Activated naive CD8-positive, alpha-beta T cell treated with anti-CD3 and anti-CD28 coated beads, Interleukin-2, amount 10 ng/mL, durations not matched to agents 7 days and 5 days (primary cell): ENCODE measurements at places on chromosomes 16 and 17. TPM values are rescaled to one million over a fixed set of nuclear protein-coding genes. Genes with fewer than 3 reads are reported as not detected.

The CHST4 gene
- total RNA-seq = not detected

The NQO1 gene
- 14.5 TPM for total RNA-seq

The APOBR gene
- 23.9 TPM for total RNA-seq

The MRPL38 gene
- total RNA-seq = 119 TPM

The EPX gene
- not detected for total RNA-seq

The CCL1 gene
- not detected for total RNA-seq

The SCGB1C2 gene
- not detected for total RNA-seq

The TNFRSF13B gene
- not detected for total RNA-seq

The KRT20 gene
- total RNA-seq = not detected

- DNase-seq = no peak
- H3K27me3 ChIP-seq = peaks cover 19% of the 10 kb centered on the region
- peaks cover 3% of the 10 kb centered on the region for H3K4me1 ChIP-seq
- H3K4me3 ChIP-seq = no peak overlapping the region
- H3K27ac ChIP-seq = no peak overlapping the region
- no peaks in the 10 kb centered on the region for H3K36me3 ChIP-seq
Observed at GRCh38 chr17:56744721-56745120, 89.0 kb downstream of the C17orf67 start.

GRCh38 chr16:49051576-49051975 is 230.1 kb downstream of the CBLN1 start:
- H3K4me3 ChIP-seq = no peak overlapping the region
- no peak for DNase-seq
- no peaks in the 10 kb centered on the region for H3K36me3 ChIP-seq
- no peak overlapping the region for H3K27ac ChIP-seq

GRCh38 chr17:72342061-72342460 is 221.2 kb downstream of the SOX9 start:
- no peaks in the 10 kb centered on the region for H3K36me3 ChIP-seq
- H3K27me3 ChIP-seq = no peaks in the 10 kb centered on the region
- no peaks in the 10 kb centered on the region for H3K4me1 ChIP-seq

- H3K27me3 ChIP-seq = peaks cover 29% of the 10 kb centered on the region
- H3K4me3 ChIP-seq = no peak overlapping the region
- peaks cover 2% of the 10 kb centered on the region for H3K4me1 ChIP-seq
- no peak for DNase-seq
- no peak overlapping the region for H3K27ac ChIP-seq
- no peaks in the 10 kb centered on the region for H3K36me3 ChIP-seq
Observed at GRCh38 chr16:48810803-48811453, 200.9 kb upstream of the N4BP1 start.

DNA sequence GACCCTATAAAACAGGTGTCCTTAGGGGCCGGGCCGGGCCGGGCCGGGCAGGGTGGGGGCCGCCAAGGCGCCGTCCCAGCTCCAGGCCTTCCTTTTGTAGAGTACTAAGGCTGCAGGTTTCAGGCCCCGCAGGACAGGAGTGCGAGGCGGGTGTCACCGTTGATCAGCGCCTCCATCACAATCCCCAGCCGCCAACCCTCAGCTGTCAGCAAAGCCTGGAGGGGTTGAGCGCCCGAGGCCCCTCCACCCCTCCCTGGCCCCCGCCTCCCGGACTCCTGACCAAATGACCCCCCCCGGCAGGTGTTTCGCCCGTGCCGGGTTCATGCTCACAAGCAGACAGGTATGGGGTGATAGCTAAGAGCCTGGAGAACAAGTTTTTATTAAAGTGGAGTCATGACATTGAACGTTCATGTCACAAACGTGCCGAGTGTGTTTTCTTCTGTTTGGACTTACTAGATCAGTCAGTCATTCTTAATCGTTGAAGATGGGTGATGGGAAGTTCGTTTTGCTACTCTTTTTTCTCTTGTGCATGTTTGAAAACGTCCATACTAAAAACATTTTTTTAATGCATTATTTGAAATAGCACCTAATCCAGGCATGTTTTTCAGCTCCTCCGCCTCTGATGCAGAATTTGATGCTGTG is 534 bp downstream of the ARL2BP start:
- H3K4me3 ChIP-seq = peak overlapping the region; percentile 93
- H3K27me3 ChIP-seq = no peaks in the 10 kb centered on the region
- no peak for DNase-seq

DNA sequence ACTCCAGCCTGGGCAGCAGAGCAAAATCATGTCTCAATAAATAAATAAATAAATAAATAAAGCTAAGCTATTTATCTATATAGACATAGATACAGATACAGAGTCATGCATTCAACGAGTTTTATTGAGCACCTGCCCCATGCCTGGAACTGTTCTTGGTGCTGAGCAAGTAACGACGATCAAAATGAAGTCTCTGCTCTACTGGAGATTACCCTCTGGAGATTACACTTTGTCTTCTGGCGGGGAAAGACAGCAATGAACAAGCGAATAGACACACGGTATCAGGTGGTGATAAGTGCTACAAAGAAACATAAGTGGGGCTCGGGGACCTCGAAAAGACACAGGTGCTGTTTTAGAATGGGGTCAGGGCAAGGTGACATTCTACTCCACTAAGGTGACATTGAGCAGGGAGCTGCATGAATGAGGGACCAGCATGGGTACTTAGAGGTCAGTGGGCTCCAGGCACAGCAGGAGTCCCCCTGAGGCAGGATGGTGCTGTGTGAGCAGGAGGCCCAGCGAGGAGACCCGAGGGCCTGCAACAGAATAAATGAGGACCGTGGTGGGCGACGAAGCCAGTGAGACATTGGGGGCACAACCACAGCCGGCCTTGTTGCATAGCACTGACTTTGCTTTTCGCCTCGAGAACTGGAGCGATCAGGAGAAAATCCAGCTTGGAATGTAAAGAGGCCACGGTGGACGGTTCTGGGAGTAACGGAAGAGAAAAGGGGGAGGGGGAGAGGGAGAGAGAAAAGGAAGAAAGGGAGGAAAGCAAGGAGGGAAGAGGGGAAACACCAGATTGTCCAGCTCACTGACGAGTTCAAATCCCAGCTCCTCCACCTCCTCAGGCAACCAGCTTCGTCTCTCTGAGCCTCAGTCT is 42.4 kb upstream of the MEAK7 start:
- peak overlapping the region; percentile 87 for H3K4me3 ChIP-seq
- no peaks in the 10 kb centered on the region for H3K27me3 ChIP-seq

DNA sequence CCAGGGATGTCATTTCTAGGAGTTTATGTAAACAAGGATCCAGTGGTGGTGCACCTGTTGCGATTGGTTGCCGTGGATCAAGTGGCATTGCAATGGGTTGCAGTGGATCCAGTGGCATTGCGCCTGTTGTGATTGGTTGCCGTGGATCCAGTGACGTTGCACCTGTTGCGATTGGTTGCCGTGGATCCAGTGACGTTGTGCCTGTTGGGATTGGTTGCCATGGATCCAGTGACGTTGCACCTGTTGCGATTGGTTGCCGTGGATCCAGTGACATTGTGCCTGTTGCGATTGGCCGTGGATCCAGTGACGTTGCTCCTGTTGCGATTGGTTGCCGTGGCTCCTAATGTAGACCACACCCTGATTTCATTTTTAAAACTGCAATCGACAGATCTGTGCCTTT is 56.2 kb upstream of the CRISPLD2 start:
- H3K27me3 ChIP-seq = no peaks in the 10 kb centered on the region
- H3K36me3 ChIP-seq = peaks cover 31% of the 10 kb centered on the region
- no peak overlapping the region for H3K4me3 ChIP-seq
- H3K4me1 ChIP-seq = peaks cover 32% of the 10 kb centered on the region
- H3K27ac ChIP-seq = no peak overlapping the region

GRCh38 chr17:35161281-35161761 is 13.7 kb downstream of the UNC45B start:
- peaks cover 36% of the 10 kb centered on the region for H3K4me1 ChIP-seq
- H3K27me3 ChIP-seq = no peaks in the 10 kb centered on the region
- no peak for DNase-seq
- peak overlapping the region; percentile 85 for H3K27ac ChIP-seq
- peaks cover 7% of the 10 kb centered on the region for H3K36me3 ChIP-seq

DNA sequence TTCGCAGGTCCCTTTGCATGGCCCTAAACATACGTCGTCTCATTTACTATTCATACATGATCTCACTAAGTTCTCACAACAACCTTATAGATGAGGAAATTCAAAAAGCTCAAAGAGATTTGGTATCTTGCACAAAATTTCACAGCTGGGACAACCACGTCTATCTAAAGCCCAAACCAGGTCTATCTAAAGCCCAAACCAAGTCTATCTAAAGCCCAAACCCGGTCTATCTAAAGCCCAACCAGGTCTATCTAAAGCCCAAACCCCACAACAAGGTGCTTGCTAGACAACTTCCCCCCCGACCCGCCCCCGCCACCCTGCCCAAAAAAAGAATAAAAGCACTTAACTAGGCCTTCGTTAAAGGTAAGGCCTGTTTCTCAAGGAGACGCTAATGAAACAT is 174.9 kb downstream of the VPS53 start:
- peaks cover 27% of the 10 kb centered on the region for H3K36me3 ChIP-seq
- peaks cover 17% of the 10 kb centered on the region for H3K4me1 ChIP-seq
- H3K4me3 ChIP-seq = no peak overlapping the region
- DNase-seq = no peak

- H3K27ac ChIP-seq = no peak overlapping the region
- H3K4me1 ChIP-seq = peaks cover 10% of the 10 kb centered on the region
- H3K4me3 ChIP-seq = no peak overlapping the region
- DNase-seq = no peak
- no peaks in the 10 kb centered on the region for H3K27me3 ChIP-seq
Observed at GRCh38 chr17:81096741-81097133, 61.8 kb downstream of the BAIAP2 start.

DNA sequence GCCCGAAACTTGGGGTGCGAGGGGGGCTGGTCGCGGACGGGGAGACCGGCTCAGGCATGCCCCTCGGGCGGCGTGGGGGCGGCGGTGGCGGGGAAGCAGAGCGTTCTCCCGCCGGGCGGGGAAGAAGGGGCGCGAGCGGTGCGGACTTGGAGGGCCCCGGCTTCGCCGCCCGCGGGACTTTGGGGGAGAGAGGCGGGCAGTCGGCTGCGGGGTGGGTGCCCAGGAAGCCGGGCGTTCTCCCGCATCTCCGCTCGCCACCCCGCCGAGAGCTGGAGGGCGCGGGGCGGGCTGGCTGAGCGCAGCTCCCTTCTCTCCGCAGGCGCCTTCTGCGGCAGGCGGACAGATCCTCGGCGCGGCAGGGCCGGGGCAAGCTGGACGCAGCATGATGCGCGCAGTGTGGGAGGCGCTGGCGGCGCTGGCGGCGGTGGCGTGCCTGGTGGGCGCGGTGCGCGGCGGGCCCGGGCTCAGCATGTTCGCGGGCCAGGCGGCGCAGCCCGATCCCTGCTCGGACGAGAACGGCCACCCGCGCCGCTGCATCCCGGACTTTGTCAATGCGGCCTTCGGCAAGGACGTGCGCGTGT is 772 bp downstream of the NTN1 start:
- peaks cover 2% of the 10 kb centered on the region for H3K36me3 ChIP-seq
- H3K4me1 ChIP-seq = peaks cover 2% of the 10 kb centered on the region
- H3K27me3 ChIP-seq = peaks cover 68% of the 10 kb centered on the region

- H3K36me3 ChIP-seq = no peaks in the 10 kb centered on the region
- no peaks in the 10 kb centered on the region for H3K4me1 ChIP-seq
- no peak overlapping the region for H3K27ac ChIP-seq
- no peak overlapping the region for H3K4me3 ChIP-seq
Observed at GRCh38 chr16:1460602-1461138, 14.2 kb downstream of the CLCN7 start.

GRCh38 chr16:12587646-12588277 is 215.9 kb downstream of the CPPED1 start:
- no peak for DNase-seq
- no peaks in the 10 kb centered on the region for H3K27me3 ChIP-seq
- no peak overlapping the region for H3K4me3 ChIP-seq
- H3K27ac ChIP-seq = no peak overlapping the region
- peaks cover 2% of the 10 kb centered on the region for H3K36me3 ChIP-seq

DNA sequence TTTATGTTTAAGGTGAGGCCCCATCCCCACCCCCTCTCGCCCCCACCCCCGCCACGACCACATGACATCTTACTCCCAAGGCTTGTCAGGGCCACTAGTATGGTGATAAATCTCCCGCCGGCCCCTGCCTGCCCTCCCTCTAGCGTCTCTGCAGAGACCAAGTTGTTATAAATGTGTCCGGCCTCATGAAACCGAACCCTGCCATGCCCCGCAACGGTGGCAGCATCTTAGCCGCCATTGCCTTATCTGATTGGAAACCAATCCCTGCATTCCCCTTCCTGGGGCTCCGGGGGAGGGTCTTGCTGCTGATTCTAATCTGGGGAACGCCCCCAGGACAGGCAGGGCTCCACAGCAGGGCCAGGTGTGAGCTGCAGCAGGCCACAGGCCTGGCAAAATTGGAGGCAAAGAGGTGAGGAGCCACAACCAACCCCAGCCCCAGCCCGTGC is 352.4 kb downstream of the C16orf95 start:
- H3K27ac ChIP-seq = no peak overlapping the region
- H3K27me3 ChIP-seq = peaks cover 2% of the 10 kb centered on the region
- H3K4me3 ChIP-seq = no peak overlapping the region
- H3K4me1 ChIP-seq = no peaks in the 10 kb centered on the region
- DNase-seq = no peak

DNA sequence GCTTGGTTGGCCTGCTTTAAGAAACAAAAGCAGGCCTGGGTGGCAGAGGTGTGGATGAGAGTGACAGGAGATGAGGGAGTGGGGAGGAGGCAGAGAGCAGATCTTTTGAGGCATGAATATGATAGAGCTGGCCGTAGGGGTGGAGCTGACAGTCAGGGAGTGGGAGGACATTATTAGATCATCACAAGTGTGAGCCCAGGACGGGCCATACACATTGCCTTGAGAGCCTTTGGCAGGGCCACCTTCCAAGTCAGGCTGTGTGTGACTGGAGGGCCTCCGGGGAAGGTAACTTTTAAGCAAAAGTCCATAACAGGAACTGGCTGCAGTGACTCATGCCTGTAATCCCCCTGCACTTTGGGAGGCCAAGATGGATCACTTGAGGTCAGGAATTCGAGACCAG is 26.3 kb downstream of the GINS3 start:
- H3K27me3 ChIP-seq = peaks cover 13% of the 10 kb centered on the region
- H3K4me3 ChIP-seq = no peak overlapping the region
- H3K36me3 ChIP-seq = no peaks in the 10 kb centered on the region
- H3K4me1 ChIP-seq = no peaks in the 10 kb centered on the region
- no peak overlapping the region for H3K27ac ChIP-seq

DNA sequence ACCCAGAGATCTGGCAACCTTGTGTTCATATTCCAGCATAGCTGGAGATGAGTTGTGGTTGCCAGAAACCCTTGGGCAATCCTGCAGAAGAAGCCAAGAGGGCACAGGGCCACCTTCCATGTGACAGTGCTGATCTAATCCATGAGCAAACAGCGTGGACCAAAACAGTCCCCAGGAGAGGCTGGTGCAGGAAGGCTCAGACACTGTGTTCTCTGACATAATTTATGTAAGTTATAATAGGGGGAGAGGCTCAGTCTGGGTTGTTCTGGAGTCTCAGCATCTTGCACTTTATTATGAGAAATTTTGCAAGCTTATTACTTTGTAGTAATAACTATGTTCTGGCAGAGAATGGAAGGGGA is 273.9 kb downstream of the HAPSTR1 start:
- H3K27ac ChIP-seq = no peak overlapping the region
- DNase-seq = no peak
- H3K27me3 ChIP-seq = no peaks in the 10 kb centered on the region
- no peaks in the 10 kb centered on the region for H3K4me1 ChIP-seq

- H3K27me3 ChIP-seq = peaks cover 4% of the 10 kb centered on the region
- H3K4me1 ChIP-seq = peaks cover 8% of the 10 kb centered on the region
- no peak for DNase-seq
- H3K27ac ChIP-seq = no peak overlapping the region
Observed at GRCh38 chr16:23368469-23368868, 66.4 kb downstream of the SCNN1B start.
